ENCODE measurements at places on chromosomes 13 and 19.
A peak's percentile ranks its signal among the peaks of the same experiment; 100 is the strongest.

DNA sequence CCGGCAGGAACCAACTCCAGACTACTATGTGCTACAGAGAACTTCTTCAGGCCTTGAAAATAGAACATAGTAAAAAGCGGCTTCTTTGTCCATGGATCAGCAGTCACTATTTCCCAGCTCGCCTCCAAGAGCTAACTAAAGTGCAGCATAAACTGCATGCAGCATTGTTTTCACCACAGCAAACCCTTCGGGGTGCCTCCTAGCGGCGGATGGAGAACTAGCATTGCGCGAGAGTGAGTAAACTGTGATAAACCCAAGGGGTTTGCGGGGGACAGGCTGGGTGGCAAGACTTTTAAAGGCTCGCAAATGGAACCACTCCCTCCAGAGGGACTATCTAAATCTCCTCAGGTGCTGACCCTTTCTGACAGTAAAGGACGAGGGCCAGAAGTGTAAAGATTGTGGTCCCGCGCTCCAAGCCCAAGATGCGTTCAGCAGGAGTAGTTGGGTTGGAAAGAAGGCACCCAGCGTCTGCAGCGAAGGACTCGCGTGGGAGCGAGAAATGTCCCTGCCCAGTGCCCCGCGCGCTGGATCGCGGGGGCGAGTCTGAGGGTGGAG is 21.5 kb upstream of the SGCG start:
- peak; percentile 18 for DNase-seq

DNA sequence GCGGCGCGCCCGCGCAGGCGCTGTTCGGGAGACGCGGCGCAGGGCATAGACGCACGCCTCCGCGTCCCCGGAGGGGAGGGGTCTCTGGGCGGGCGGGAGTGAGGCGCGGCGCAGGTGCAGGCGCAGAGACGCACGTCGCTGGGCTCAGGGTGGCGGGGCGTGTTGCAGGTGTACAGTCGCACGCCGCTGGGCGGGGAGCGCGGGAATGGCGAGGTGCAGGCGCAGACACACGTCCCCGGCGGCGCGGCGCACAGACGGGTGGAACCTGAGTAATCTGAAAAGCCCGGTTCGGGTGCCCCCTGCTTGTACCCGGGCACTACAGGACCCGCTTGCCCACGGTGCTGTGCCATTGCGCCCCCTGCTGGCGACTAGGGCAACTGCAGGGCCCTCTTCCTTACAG is 44.7 kb downstream of the PLPP2 start:
- peak; percentile 22 for DNase-seq

- no peak for DNase-seq
Measured at GRCh38 chr19:6076291-6076665, 34.0 kb downstream of the RFX2 start.

DNA sequence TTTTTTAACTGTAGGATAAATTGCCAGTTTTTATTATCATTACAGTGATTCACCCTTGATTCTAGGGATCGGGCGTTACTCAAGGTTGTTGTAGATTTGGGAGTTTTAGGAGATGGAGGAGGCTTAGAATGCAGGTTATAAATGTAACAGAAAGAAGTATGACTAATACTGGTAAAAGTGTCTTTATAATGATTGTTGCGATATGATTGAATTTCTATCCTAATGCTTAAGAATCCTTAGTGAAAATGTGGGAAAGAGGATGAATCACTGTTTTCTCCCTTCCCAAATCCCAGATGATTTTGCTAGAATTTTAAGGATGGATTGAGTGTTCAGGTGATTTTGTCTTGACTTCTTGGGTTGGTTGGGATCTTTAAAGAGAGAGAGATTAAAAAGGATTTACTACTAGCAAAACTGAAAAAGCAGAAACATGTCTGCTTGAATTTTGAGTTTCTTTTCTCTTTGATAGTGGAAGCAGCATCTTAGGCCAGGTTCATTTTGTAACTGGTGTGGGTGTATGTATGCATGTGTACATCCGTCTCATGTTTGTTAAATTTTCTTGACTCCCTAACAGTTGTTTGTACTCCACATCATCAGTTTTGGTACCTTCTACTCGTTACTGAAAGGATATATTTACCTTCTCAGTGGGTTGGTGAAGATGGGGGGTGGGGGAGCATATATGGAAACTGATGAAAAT is 25.9 kb downstream of the ARHGAP35 start:
- no peak for DNase-seq

GRCh38 chr19:52935434-52935833 is 12.2 kb upstream of the ZNF888 start:
- DNase-seq, result no peak

Data from T-helper 2 cell (primary cell).